Glutamatergic neuron (in vitro differentiated cells): ENCODE measurements at places on chromosomes 7 and 10.

DNA sequence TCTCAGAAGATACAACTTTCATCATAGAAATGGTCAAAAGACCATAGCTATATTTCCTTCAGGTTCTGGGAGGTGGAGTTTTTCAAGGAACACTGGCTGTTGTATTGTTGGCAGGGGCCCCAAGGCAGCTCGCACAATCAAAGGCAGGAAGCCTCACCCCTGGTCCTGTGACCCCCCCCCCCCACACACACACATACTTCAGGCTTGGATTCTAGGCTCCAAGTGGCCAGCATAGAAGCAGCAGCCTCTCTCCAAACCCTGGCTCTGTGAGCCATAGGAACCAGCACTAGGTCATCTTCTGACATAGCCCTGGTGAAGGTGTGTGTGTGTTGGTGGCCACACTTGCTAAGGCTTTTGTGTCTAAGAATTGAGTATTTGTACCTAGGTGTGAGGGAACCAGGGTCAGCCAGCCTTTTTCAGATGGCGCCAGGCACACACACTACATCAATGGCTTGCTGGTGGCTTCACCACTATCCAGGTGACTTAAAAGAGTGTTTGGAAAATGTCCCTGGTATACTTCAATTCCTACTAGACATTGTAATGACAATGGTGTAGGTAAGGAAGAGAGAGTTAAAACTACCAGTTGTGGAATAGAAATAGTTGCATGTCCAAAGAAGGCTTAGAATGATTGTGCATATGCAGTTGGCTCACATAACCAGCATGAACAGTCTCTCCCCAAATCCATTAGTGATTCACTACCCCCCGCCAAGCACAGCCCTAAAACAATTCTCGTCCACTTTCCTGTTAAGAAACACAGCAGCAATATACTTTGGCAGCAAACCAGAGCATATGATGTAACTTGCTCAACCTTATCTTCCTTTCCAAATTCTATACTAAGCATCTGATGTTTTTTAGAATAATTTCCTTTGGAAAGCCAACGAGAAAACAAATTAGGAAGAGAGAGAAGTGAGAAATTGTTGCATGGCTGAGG lies 91.3 kb downstream of the AVL9 start:
- DNase-seq, result no peak

DNA sequence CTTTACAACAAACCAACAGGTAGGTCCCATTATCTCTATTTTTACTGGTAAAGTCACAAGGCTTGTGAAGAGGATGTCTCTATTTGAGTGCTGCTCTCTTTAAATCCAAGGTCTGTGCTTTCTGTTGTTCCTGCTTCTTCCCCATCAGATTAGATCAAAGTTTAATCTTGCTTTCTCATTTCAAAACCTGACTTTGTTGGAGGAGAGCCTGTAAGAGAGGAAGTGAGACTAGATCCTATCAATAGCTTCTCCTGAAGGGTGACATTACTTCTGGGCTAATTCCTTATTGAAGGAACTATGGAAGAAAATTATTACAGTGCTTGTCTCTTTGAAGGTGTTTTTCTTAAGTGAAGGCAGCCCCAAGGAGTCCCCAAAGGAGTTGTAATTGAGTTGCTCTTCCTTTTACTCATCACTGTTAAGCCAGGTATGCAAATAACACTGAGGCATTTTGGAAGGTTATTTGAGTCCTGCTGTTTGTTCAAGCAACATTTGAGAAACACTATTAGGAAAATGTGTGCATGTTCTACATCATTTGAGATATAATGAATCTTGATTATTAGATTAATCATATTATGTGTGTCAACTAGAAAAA lies 146.2 kb upstream of the MBL2 start:
- no peak for DNase-seq

DNA sequence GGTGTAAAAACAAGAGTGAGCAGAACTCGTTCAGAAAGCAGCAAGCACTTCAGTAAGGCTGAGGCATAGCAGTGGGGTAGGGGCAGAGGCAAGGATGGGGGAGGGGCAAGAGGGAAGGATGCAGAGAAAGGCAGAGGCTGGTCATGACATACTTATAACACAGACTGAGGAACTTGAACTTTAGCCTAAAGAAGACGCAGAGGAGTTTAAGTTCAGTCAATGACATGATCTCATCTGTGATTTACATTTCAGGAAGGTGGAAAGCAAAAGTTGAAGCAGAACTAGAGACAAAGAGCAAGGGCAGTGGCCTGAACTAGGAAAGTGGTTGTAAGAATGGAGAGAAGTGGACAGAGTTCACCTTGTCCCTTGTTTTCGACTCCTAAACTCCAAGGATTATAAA lies 15.8 kb downstream of the MACC1 start:
- no peak for DNase-seq

- no peak for DNase-seq
Observed at GRCh38 chr10:14611968-14612693, 162.6 kb downstream of the FAM107B start.

- no peak for DNase-seq
Observed at GRCh38 chr7:71491336-71491735, 359.4 kb downstream of the GALNT17 start.

DNA sequence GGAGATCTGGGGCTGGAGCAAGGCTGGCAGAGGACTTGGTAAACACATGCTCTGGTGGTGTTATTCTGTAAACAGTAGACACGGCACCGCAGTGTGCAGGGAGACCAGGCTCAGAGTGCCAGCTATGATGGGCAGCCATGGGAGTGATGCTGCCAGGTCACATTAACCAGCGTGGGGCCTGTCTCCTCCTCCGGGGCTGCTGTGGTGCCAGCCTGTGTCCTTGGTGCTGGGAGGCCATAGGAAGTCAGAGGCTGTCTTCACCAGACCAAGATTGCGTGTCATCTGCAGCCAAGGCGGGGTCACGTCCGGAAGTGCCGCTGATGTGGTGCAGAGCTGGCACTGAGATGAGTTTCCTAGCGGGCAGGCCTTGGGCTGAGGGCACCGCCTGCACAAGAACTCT lies 236.0 kb downstream of the GLRX3 start:
- DNase-seq, result no peak
